ENCODE measurements at places on chromosomes 6 and 20.

GRCh38 chr6:68013780-68014515 lies 621.1 kb upstream of the ADGRB3 start:
- DNase-seq = no peak

DNA sequence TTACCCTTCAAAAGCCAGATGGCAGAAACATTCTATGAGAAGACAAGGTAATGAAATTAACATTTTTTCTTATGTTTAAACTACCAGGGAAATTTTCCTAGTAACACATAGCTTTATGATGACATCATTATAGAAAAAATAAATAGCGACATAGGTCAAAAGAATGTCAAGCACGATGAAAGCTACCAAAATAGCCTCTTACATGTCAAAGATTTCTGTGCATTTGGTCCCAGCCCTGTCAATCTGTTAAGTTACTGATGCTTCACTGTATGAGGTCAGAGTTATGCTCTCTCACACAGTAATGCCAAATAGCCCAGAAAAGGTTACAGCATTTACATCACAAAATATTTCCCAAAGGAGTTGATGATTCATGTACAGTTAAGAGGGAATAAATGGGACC lies 199.8 kb upstream of the DEFB112 start:
- DNase-seq = no peak

DNA sequence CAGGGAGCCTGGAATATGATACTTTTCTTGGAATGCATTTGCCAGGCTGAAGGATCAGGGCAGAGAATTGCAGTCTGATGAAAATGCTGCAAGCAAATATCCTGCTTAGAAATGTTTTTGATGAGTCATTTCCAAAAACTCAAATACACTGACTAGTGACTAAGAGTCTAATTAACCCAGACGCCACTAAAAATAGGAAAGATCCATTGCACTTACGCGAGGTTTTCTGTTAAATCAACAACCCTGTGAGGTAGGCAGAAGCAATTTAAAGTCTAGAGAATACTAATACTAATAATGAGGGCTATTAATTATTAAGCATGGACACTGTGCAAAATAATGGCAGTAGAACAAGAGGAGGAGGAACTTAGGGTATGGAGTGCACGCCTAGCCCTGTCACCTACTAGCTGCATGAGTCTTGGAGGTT lies 130.1 kb upstream of the DOK5 start:
- DNase-seq = no peak

GRCh38 chr6:7726416-7727085 lies 652 bp downstream of the BMP6 start:
- no peak for DNase-seq

DNA sequence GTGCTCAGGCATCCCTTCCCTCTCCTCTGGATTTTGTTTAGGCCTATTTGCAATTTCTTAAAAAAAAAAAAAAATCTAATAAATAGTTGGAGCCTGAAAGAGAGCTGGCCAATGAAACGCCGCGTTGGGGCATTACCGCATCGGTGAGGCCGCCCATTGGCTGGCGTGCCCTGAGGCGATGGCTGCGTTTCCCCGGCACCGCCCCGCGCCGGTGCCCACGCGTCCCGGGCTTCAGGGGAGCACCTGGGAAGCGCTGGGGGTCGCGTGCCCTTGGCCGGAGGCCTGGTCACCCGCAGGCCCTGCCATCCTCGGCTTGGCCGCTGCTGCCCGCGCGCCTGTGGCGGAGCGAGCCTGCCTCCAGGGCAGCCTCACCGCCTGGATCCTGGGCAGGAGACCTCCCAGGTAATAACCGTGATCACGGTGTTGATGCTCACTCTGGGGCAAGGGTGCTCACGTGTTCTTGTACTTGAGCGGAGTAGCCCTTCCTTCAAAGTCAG lies 155.4 kb downstream of the NRN1 start:
- DNase-seq = no peak

- no peak for DNase-seq
These were observed 8.2 kb downstream of the NPEPL1 start for GRCh38 chr20:58700823-58701222.

GRCh38 chr6:148852688-148853087 lies 105.9 kb downstream of the UST start:
- no peak for DNase-seq

DNA sequence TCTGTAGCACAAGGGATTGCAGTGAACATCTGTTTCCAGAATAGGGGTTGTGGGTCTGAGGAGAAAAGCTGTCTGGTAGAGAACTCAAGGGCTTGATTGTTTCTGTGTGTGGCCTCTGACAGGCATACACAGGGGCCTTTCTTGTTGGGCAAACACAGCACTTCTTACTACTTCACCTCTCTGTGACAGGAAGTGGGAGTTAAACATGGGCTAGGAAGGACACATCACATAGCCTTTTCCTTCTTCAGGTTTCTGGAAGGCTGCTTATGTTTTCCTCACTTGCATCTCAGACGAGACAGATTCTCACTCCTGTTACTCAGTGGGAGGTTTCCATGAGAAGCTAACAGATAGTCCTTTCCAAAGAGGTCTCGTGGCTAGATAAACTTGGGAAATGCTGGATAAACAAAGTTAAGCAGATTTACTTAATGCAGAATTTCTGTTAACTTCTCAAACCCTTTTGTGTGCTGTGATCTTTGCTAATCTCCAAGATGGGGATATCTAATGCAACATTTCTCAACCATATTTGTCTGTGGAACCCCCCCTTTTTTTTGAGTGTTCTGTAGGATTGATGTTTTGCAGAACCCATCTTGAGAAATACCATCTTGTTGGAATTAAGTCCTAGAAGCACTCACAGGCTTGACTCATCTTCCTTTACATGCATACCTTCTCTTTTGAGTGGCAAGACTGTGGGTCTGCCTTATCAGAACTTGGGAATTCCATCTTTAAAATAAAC lies 41.9 kb upstream of the RNF8 start:
- DNase-seq = no peak

DNA sequence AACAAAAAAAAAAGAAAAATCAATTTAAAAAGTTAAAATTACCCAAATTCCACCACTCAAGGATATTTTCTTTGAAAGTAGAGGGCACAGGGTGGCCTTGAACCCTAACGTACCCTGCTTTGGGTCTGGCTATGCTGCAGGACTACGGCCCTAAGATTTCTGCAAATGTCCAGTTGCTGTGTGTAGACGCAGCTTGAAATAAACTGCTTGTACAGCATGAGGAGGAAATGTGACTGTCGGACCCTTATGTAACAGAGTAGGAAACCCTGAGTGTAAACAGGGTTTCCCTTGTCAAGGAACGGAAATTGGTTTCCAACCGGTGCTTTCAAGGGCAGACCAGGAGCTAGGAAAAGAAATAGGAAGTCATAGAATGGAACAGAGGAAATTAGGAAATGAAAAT lies 60.7 kb upstream of the SHLD1 start:
- DNase-seq = no peak

DNA sequence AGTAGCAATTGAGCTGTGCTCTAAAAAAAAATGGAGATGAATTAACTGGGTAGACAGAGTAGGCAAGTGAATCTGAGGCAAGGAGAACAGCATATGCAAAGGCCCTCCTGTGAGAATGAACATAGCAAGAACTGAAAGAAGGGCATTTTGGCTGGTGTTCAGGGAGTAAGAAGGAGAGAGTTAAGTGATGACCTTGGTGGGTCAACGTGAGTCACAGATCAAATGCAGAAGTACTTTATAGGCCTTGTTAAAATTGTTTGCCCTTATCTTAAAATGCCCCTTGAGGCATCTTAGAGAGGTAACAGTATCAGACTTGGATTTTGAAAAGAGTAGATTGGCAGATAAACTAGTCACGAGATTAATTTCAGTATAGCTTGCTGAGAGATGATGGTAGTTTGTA lies 24.5 kb downstream of the NDUFAF5 start:
- no peak for DNase-seq
